ENCODE measurements at places on chromosomes 16 and 17. TPM values are rescaled to one million over a fixed set of nuclear protein-coding genes. Genes with fewer than 3 reads are reported as not detected.

- no peaks in the 10 kb centered on the region for H3K27me3 ChIP-seq
- no peak overlapping the region for H3K4me3 ChIP-seq
- no peak for DNase-seq
- H3K27ac ChIP-seq, result no peak overlapping the region
- no peaks in the 10 kb centered on the region for H3K4me1 ChIP-seq
Measured at GRCh38 chr17:56000411-56000810, 152.9 kb upstream of the ANKFN1 start.

GRCh38 chr16:57022445-57022844 is 33.1 kb downstream of the NLRC5 start:
- H3K36me3 ChIP-seq, result no peaks in the 10 kb centered on the region
- no peak overlapping the region for H3K27ac ChIP-seq
- no peaks in the 10 kb centered on the region for H3K4me1 ChIP-seq
- no peak for DNase-seq
- no peaks in the 10 kb centered on the region for H3K27me3 ChIP-seq

GRCh38 chr17:63544467-63545301 is 5.6 kb upstream of the DCAF7 start:
- H3K27me3 ChIP-seq, result no peaks in the 10 kb centered on the region
- no peak overlapping the region for H3K27ac ChIP-seq
- no peak for DNase-seq
- peaks cover 9% of the 10 kb centered on the region for H3K4me1 ChIP-seq
- H3K36me3 ChIP-seq, result no peaks in the 10 kb centered on the region

DNA sequence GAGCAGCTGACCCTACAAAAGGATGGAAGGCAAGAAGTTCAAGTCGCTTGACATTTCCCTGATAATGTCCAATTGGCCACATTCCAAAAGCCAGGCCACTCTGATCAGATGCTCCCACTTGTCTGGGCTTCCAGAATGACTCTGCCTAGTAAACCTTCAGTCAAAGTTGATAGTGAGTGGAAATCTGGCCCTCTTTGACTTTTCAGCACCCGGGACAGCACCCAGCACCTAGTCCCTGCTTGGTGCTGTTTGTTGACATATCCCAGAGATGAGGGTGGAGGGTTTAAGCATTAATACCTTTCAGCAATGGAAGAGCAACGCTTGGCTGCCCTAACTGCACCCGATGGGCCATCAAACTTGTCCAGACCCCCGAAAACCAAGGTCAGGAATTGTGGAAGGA is 131.3 kb downstream of the AIPL1 start:
- H3K36me3 ChIP-seq, result no peaks in the 10 kb centered on the region
- no peak overlapping the region for H3K27ac ChIP-seq
- no peaks in the 10 kb centered on the region for H3K4me1 ChIP-seq

The CSH2 gene
- total RNA-seq, result 0.43 TPM

The NOG gene
- total RNA-seq, result 0.35 TPM

The NXN gene
- 88.4 TPM for total RNA-seq

DNA sequence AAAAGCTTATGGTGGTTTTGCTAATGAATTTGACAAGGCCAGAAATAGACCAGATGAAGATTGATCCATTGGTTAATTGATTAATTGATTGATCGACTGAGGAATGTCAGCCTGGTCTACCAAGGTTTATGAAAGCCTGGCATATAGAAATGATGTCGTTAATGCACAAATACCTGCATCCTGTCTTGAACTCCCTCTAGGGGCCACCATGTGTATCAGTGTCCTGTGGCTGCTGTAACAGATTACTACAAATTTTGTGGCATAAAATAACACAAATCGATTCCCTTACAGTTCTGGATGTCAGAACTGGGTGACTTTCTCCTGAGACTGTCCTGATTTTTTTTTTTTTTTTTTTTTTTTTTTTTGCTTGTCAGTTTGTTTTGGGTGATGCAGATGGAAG is 553.2 kb downstream of the MAF start:
- no peak overlapping the region for H3K4me3 ChIP-seq
- no peaks in the 10 kb centered on the region for H3K36me3 ChIP-seq

DNA sequence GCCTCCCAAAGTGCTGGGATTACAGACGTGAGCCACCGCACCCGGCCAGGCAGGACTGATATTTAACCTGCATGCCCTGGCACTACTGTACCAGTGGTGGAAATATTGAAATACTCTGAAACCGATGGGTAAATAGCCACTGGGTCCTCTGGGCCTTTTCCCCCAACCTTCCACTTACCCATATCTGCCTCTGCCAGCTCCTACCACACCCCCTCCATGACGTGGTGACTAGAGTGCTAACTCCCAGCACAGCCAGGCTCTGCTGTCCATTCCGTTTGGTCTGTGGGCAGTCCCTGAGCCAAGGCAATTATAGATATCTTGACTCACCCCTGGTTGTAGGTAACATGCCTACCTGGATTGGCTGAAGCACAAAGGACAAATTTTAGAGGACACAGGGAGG is 187.8 kb downstream of the PRKCB start:
- no peak overlapping the region for H3K4me3 ChIP-seq
- no peaks in the 10 kb centered on the region for H3K27me3 ChIP-seq
- H3K4me1 ChIP-seq, result no peaks in the 10 kb centered on the region
- H3K27ac ChIP-seq, result no peak overlapping the region
- H3K36me3 ChIP-seq, result no peaks in the 10 kb centered on the region
- no peak for DNase-seq

DNA sequence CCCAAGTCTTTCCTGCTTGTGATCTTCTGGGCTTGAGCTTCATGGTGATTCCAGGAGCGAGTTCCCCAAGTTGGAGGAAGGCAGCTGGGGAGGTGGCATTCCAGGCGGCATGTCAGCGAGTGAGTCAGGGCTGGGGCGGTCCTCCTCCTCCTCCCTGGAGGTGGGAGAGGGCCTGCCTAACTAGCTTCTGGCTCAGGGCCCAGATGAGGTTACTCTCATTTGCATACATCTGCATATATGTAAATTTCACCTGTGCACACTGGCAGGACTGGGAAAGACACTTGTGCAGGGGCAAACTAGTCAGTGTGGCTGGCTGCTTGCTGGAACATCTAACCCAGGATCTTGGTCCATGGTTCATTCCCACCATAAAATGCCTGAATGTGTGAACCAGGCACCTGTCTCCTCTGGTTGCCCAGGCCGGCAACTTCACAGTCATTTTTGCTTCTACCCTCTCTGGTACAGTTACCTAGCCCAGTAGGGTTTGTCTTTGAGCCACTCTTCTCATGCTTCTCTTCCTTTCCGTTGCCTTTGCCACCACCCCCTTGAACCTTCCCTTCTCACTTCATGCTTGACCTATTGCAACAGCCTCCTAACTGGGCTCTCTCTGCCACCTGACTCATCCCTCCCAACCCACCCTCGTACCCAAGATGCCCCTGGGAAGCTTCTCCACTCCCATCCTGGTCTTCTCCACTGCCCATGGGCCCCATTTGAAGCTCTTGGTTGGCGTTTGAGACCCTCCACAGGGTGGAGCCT is 9.6 kb upstream of the DLX4 start:
- no peaks in the 10 kb centered on the region for H3K36me3 ChIP-seq
- H3K4me3 ChIP-seq, result no peak overlapping the region
- H3K27me3 ChIP-seq, result peaks cover 29% of the 10 kb centered on the region
